ENCODE measurements at places on chromosomes 11 and 22. TPM values are rescaled to one million over a fixed set of nuclear protein-coding genes. Genes with fewer than 3 reads are reported as not detected.

MUC5AC gene
- not detected for total RNA-seq

DNA sequence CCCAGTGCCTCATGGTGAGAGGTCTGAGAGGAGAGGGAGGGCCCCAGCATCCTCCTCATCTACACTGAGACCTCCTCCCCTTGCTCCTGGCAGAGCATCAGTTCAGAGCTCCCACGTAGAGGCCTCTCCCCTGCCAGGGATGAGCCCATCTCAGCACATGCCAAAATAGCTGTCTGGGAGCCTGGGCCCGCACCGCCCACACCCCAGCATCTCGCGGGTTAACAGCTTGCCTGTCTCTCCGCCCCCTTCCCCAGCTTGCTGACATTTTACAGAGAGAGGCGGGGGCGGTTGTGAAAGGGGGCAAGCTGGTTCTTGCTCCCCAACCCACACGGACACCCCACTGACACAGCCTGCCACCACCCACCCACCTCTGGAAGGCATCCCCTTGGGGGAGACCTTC, 6.4 kb downstream of the DGKZ start:
- H3K27ac ChIP-seq, result peak overlapping the region; percentile 89
- H3K4me1 ChIP-seq, result peaks cover 84% of the 10 kb centered on the region
- peak overlapping the region; percentile 78 for H3K4me3 ChIP-seq
- DNase-seq, result peak; percentile 92
- H3K36me3 ChIP-seq, result peaks cover 16% of the 10 kb centered on the region
- no peaks in the 10 kb centered on the region for H3K27me3 ChIP-seq

DNA sequence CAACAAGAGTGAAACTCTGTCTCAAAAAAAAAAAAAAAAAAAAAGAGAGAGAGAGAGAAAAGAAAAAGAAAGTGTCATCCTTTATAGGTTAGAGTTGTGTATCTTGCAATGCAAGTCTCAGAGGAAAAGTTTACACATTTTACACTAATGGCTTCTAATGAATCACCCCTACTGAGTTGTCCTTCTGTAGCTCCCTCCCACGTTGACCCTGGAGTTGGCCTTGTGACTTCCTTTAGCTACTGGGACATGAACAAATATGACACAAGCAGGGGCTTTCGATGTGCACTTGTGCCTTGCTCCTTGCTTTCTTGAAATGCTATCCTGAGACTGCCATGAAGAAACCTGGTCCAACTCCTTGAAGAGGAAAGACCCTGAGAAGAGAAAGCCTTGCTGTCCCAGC, 2.4 kb upstream of the SMCO4 start:
- peak; percentile 32 for DNase-seq
- peaks cover 13% of the 10 kb centered on the region for H3K4me1 ChIP-seq
- H3K36me3 ChIP-seq, result no peaks in the 10 kb centered on the region
- H3K27ac ChIP-seq, result no peak overlapping the region

DNA sequence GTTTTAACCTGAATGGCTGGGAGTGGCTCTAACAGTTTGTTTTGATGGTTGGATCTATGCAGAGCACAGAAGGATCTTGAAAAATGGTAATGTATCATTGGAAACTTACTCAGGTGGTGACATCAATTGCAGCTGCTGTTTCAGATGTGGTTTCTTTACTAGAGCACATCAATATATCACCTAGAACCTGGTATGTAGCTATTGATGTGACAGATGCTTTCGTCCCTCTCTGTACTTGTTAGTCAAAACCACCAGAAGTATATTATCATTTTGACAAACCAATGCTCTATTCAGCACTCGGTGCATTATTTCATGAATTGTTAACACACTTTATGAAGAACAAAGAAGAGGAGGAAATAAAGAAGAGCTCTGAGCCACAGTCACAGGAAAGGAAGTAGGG, 26.6 kb upstream of the SCN3B start:
- H3K36me3 ChIP-seq, result no peaks in the 10 kb centered on the region
- H3K27ac ChIP-seq, result peak overlapping the region; percentile 72
- H3K27me3 ChIP-seq, result peaks cover 4% of the 10 kb centered on the region
- DNase-seq, result peak; percentile 31
- peaks cover 18% of the 10 kb centered on the region for H3K4me1 ChIP-seq

DNA sequence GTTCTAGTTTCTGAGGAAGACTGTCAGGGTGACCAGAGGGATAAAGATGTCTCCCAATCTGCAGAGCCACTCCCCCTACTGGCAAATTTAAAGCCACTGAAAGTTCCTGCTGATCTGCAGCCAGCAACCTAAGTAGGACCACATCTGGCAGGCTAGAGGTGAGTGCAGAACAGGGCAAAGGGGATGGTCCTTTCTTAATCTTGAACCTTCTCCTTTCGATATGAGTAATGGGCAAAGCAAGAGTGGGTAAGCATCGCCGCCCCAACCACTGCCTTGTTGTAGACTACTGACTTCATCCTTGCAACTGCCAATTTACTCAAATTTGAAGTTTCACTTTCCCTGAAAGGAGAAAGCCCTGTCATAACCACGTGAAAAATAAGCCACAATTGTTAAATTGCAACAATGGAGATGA, 30.7 kb downstream of the SCUBE2 start:
- H3K4me1 ChIP-seq, result peaks cover 11% of the 10 kb centered on the region
- no peak overlapping the region for H3K4me3 ChIP-seq
- peak; percentile 87 for DNase-seq
- peaks cover 8% of the 10 kb centered on the region for H3K27me3 ChIP-seq
- peak overlapping the region; percentile 4 for H3K27ac ChIP-seq

GRCh38 chr22:32204856-32205722, at the start of gene RFPL2:
TSS of gene RFPL2 (minus strand) at chr22:32205073. CDS start at chr22:32202451, 2,622 bp downstream.
- peaks cover 15% of the 10 kb centered on the region for H3K4me1 ChIP-seq
- peak within 1 kb of the TSS; percentile 26 for H3K4me3 ChIP-seq
- peaks cover 19% of the 10 kb centered on the region for H3K27me3 ChIP-seq
- no peak within 1 kb of the TSS for H3K27ac ChIP-seq
- peak; percentile 22 for DNase-seq

- H3K36me3 ChIP-seq, result no peaks in the 10 kb centered on the region
- H3K27me3 ChIP-seq, result no peaks in the 10 kb centered on the region
- peaks cover 43% of the 10 kb centered on the region for H3K4me1 ChIP-seq
- H3K4me3 ChIP-seq, result no peak overlapping the region
- DNase-seq, result no peak
These were observed 9.0 kb upstream of the BID start for GRCh38 chr22:17783312-17783711.

DNA sequence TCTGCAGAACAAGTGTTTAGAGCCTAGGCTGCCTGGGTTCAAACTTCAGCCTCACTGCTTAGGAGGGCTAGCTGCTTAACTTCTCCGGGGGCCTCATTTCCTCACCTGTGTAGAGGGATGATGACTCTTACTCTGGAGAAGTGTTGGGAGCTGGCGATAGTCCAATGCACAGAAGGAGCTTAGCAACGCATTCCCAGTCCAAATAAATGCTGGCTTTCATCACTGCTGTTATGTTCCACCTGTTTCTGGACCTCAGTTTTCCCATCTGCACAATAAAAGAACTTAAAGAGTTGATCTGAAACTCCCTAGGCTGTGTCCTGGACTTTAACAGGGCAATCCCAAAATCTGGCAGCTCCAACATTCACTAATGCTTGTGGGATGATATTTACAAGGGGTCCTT, 337.8 kb downstream of the MIAT start:
- no peak overlapping the region for H3K27ac ChIP-seq
- DNase-seq, result no peak
- H3K4me1 ChIP-seq, result no peaks in the 10 kb centered on the region
- H3K4me3 ChIP-seq, result no peak overlapping the region

DNA sequence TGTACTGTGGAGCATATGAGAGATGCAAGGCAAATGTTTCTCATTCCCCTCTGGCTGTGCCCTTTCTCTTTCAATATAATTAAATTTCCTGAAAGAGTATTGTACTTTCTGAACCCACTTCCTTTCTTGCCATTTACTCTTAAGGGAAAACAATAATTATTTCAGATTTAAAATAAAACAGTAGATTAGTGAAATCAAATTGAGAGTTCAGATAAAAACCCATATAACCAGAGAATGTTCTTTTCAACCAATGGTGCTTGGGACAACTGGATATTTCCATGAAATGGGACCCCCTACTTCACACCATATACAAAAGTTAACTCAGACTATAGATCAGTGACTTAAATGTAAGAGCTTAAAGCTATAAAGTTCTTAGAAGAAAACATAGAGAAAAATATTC, 26.1 kb upstream of the DLAT start:
- no peak overlapping the region for H3K27ac ChIP-seq
- DNase-seq, result no peak
- no peaks in the 10 kb centered on the region for H3K27me3 ChIP-seq
- no peaks in the 10 kb centered on the region for H3K36me3 ChIP-seq
- H3K4me3 ChIP-seq, result no peak overlapping the region

DNA sequence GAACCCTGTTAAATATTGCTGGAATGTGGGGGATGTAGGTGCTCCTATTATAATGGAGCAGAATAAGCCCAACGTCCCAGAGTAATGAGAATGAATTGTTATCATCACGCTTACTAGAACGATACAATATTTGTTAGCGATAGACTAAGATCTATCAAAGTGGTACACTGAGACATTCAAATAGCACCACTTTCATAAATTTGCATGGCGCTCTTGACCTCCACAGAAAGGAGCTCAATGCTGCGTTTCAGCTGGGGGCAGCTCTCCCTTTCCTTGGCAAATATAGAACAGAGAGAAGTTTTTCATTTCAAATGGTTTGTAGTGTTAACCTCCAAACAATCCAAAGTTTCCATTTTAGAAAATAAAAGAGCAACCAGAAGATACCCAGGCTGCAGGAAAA, 38.2 kb upstream of the BLID start:
- DNase-seq, result no peak
- no peaks in the 10 kb centered on the region for H3K36me3 ChIP-seq
- H3K4me1 ChIP-seq, result peaks cover 5% of the 10 kb centered on the region
- no peak overlapping the region for H3K27ac ChIP-seq
